ENCODE measurements at places on chromosomes 11 and 22.
A peak's percentile ranks its signal among the peaks of the same experiment; 100 is the strongest.

GRCh38 chr22:39117585-39118191 is 20.6 kb downstream of the APOBEC3H start:
- DNase-seq = peak; percentile 65

DNA sequence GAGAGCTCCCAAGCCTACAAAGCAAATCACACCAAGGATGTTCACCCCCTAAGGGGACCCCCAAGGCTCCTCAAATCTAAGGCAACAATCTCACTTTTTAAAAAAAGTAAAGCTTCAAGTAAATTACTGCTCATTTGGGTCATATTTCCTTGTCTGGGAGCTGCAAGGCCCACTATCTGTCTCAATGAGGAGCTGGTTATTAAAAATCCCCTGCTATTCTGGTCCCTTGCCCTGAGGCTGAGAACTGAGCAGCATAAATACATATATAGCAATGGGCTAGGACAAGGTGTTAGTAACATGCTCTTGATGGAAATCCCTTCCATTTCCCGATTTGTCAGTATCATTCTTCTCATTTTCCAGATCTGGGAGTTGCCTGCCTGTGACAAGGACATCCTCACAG is 119.2 kb downstream of the ETS1 start:
- no peak for DNase-seq

- no peak for DNase-seq
Measured at GRCh38 chr22:27903805-27904473, 15.1 kb downstream of the PITPNB start.

- no peak for DNase-seq
Measured at GRCh38 chr11:11735586-11735985, 106.2 kb upstream of the USP47 start.
